ENCODE measurements at places on chromosomes 3 and 15. TPM values are rescaled to one million over a fixed set of nuclear protein-coding genes. Genes with fewer than 3 reads are reported as not detected.

DNA sequence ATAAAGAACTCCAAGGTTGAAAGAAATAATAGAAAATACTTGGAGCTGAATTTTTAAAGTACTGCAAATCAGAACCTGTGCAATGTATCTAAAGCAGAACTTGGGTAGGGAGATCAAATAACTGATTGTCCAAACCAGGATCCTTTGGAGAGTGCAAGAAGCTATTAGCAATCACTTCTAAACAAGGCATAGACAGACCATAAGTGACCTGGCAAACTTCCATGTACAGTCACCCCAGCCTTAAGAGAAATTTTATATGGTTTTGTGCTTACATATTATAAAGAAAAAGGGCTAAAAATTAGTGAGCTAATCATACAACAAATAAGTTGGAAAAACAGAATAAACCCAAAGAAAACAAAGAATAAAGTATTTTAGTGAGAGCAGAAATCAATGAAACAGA is 35.2 kb downstream of the ETV5 start:
- DNase-seq: no peak

- DNase-seq: no peak
Measured at GRCh38 chr3:150421799-150422548, 13.9 kb downstream of the TSC22D2 start.

DNA sequence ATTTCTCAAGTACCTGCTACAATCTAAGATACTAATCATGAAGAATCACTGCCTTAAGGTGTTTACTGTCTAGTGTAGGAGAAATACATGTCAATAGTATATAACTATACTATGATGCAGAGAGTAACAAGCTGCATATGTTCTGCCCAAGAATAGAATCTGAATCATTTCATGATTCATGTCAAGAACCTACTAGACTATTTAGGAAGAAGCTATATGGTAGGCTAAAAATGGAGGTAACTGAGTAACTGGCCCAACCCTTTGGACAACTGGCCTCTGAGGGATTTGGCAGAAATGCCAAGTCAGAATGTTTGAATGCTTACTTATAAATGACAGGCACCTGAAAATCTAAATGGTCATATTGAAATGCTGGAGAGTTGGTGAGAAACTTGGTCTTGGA is 59.9 kb upstream of the DGKG start:
- DNase-seq: no peak

Gene PATL2
- 0.11 TPM for total RNA-seq

- DNase-seq: no peak
Measured at GRCh38 chr15:81507831-81508230, 133.8 kb upstream of the TMC3 start.

DNA sequence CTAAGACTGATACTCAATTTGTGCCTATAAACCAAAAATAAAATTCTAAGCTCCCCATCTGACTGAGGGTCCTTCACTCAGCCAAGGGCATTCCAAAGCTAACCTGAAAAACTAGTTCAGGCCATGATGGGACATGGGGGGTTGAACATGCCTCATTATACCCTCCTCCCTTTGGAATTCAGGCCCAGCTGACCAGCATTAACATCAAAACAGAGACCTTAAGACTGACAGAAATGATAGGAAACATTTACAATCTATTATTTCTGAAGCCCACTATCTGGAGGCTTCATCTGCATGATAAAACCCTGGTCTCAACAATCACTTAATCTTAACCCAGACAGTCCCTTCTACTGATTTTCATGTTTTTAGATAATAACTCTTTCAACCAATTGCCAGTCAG is 140.4 kb downstream of the ANO10 start:
- no peak for DNase-seq

Gene ERICH6
- total RNA-seq: not detected
